ENCODE measurements at places on chromosomes 12 and 14. TPM values are rescaled to one million over a fixed set of nuclear protein-coding genes. Genes with fewer than 3 reads are reported as not detected.

DNA sequence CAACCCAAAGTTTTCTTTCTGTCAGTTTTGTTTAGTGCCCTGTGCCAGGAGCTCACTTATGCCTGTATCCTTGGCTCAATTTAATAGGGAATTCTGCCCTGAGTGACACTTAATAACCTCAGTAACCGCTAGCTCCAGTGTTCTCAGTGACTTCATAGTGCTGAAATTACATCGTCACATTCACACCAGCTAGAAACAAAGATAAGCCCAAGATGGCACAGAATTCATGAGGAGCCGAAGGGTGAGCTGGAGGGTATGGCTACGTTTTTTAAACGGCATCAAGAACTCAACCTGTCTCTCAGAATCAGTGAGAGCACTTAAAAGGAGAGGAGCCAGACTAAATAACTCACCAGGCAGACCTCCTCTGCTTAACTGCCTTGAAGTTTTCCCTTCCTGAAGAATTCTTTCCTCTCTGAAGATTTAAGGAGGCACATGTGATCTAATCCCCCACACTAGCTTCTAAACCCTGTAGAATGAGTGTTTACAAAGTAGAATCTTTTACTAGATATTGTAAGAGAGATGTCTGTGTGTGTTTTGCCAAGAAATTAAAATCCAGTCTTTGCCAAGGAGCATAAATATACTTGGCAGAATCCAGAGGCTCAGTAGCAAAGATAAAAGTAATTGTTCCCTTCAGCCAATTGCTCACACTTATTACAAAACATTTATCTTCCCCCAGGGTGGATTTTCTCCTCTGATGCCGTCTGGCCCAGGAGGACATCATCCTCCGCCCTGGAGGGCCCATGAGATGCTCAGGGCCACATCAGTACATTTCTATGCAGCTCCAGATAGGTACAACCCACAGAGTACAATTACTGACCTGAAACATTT, 37.3 kb downstream of the PTGER2 start:
- peak; percentile 86 for DNase-seq

GRCh38 chr14:96125536-96125935, 79.1 kb upstream of the BDKRB2 start:
- DNase-seq, result peak; percentile 26

DNA sequence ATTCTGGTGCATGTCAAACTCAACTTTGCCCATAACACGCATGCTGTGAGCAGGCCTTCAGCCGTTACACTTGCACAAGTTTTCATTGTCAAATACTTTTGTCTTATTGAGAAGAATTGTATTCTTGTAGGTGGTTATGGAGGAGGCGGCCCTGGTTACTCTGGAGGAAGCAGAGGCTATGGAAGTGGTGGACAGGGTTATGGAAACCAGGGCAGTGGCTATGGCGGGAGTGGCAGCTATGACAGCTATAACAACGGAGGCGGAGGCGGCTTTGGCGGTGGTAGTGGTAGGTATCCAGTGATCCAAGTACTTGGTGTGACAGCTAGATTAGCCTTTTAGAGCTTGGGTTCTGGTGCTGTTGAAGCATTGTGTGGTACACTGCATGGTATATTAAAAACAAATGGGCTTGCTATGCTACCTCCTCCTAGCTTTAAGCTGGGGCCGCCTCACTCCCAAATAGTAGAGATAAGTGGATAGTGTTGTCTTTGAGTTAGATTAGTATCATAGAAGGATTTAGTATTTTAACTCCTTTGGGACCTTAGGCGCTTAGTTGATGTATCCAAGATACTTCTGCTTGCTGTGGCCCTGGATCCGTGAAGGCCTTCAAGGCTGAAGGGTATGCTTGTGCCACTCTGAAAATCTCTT, 2.5 kb downstream of the HNRNPA1 start:
- DNase-seq, result no peak

GRCh38 chr14:103427485-103428443, 42.5 kb downstream of the MARK3 start:
- peak; percentile 95 for DNase-seq

GRCh38 chr14:59268858-59269257, 80.4 kb downstream of the DAAM1 start:
- peak; percentile 44 for DNase-seq

DNA sequence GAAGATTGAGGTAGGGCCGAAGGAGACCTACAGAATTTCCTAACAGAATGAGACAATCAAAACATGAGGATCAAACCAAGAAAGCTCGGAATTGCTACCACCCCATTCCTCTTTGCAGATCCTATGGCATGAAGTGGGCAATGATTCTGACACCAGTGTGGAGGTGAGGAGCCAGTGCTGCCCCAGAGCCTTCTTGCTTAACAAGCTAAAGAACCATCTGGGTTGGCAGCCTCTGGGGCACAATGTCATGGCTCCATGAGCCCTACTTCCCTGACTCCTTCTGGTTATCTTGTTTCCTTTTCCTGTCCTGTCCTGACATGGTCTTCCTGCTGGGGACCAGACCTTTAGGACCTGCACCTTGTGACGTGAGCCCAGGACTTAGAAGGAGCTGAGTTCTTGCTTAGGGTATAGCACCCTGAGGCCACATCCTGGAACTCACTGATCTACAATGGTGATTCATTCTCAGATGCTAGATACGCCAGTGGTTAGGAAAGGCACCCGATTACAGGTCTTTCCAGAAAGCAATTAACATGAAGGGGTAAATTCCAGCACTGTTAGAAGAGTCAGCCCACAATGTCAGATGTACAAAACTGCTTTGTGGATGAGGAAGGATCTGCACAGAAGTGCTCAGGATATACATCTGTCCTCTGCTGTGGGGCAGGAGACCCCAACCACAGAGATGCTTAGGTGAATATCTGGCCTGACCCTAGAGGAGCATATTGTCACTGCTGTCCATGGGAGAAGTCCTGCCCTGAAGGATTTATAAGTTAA, 324.2 kb downstream of the ZFP36L1 start:
- peak; percentile 94 for DNase-seq

GRCh38 chr14:103273145-103273744, 60.8 kb upstream of the EIF5 start:
- no peak for DNase-seq

GRCh38 chr14:32370714-32371113, 41.6 kb downstream of the AKAP6 start:
- peak; percentile 78 for DNase-seq

Gene FGD6
- 5.4 TPM for total RNA-seq

Gene PRH2
- total RNA-seq, result not detected

Gene SMCO3
- not detected for total RNA-seq

Gene GYS2
- total RNA-seq, result not detected

Gene OTOGL
- 0.71 TPM for total RNA-seq

Gene RNFT2
- total RNA-seq, result 5.7 TPM

Gene FOXM1
- total RNA-seq, result 67.5 TPM

Gene KRT83
- total RNA-seq, result not detected

Gene FOXG1
- total RNA-seq, result 16.7 TPM

Gene RASSF9
- 0.05 TPM for total RNA-seq
